ENCODE measurements at places on chromosomes 7 and 10.

DNA sequence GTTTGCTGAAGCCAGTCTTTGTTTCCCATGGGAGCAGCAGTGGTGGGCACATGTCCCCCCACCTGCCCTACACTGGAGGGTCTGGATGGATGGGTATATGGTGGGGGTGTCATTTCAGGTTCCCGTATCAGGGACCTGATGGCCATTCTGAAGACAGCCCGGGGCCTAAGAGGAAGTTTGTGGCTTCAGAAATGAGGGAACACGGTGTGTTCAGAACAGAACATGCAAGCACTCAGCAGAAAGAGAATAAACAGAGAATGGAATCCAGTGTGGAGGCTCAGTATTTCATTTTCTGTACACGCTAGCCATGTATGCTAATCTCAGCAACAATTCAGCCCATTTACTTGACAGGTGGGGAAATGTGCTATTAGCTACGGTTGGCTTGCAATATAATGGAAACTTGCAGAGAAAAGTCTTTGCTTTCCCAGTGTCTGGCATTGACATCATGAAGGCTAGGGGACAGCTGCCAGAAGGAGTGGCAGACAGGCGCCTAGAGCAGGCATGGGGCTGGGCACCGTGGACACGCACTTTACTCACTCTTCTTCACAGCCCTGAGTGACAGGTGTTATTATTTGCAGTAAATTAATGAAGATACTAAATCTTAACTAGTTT is 98.6 kb downstream of the ELMO1 start:
- no peak for DNase-seq

- DNase-seq, result no peak
Measured at GRCh38 chr10:23359692-23360380, 15.2 kb upstream of the C10orf67 start.

DNA sequence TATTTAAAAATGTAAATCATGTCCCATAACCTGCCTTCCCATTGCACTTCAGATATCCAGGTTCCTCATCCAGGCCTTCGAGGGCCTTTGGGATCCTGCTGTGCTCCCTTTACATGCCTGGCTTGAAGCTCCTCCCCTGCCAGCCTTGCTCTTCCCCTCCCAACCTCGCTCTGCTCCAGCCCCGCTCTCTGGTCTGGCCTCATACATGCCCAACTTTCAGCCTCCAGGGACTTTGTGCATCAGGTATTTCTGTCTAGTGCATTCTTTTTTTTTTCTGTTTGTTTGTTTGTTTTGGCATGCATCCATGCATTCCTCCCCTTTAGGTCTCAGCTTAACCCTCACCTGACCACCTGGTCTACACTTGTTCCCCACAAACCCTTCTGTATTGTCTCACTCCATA is 160.3 kb downstream of the SNX10 start:
- no peak for DNase-seq

DNA sequence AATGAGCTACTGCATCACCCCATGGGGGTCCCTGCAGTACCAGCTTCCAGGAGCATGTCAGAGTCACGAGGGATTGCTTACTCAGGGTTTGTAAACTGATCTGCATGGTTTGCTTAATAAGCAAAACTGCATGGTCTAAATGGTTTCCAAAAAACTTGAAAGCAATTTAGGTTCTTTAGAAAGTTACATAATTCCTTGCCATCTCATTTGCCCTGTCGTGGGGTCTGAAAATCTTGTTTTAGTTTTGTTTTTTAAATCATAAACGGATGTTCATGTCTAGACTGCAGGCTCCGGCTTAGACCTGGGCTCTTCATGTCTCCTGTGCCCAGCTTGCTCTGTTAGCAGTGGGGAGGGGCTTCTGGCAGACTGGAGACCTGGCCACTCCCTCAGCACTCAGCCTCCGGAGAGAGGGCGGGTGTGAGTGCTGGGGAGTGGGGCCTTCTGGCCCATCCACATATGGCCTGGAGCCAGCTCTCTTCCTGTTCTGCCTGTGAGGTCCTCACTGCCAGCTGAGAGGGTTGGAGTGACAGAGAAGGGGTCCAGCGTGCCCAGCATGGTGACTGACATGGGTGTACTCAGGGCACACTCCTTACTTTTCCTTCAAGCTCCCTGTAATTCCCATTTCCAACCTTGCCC is 17.5 kb downstream of the PRF1 start:
- DNase-seq, result no peak

DNA sequence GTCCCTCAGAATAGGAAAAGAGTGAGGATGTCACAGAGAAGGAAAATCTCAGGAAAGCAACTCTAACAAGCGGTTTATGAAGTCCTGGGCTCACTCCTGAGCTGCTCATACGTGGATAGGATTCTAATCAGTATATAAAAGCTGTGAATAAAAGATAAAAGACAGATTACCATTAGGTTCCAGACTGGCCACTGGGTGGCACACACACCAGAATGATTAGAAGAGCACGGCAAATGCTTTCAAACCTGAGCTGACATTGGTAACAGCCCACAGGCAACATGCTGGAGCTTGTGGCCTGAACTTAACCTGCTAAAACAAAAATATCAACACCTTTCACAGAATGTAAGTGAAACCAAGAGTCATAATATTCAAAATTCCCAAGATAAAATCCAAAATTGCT is 370.8 kb downstream of the GRID1 start:
- DNase-seq, result no peak

GRCh38 chr10:104253606-104254410 is 884 bp upstream of the GSTO1 start:
- DNase-seq, result no peak

GRCh38 chr7:30894866-30895605 is 16.6 kb upstream of the AQP1 start:
- DNase-seq, result no peak

DNA sequence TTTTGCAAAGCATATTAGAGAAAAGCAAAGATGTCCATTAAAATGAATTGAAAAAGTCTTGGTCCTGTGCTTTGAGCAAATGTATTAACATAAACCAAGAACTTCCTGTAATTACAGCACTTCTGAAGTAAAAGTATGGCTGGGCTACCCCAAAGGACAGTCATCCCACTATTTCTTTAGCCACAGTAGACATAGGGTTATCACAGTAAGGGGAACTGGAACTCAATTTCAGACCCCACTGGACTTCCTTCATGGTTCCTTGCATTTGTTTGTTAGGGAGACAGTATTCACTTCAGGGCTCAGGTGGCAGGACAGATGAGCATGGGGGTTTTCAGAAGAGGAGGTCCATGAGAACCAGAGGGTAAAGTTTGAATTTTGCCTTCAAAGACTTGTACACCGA is 203.1 kb upstream of the PDE1C start:
- no peak for DNase-seq

DNA sequence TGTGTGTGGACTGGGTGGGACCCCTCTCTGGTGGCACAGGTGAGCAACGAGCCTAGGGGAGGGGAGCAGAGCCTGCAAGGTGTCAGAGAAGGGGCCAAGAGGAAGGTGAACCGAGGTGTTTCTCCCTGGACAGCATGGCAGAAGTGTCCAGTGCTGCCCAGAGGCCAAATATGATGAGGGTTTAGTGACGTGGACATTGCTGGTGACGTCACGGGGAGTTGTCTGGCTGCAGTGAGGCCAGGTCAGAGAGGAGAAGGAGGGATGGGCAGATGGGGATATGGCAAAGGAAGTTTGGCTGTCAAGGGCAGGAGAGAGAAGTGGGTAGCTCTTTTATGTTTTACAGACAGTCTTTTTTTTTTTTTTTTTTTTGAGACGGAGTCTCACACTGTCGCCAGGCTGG is 2.6 kb upstream of the ZNF853 start:
- no peak for DNase-seq

- DNase-seq, result no peak
Measured at GRCh38 chr7:110358028-110358427, 732.9 kb upstream of the LRRN3 start.

DNA sequence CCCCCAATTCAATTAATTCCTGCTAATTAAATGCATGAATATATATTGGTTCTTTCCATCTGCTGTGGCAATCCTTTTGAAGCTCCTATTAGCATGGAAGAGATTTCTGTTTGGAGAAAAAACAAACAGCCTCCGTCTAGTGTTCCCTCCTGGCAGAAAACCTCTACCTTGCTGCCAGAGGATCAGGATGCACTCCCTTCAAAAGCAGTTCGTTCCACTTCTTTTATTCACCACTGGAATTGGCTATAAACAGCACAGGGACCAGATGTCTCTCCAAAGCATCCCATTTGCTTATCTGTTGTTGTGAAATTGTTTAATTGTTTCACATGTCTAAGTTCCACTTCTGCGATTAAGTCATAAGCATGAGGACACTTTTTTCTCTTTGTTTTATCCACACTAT is 77.8 kb upstream of the PTN start:
- DNase-seq, result no peak

DNA sequence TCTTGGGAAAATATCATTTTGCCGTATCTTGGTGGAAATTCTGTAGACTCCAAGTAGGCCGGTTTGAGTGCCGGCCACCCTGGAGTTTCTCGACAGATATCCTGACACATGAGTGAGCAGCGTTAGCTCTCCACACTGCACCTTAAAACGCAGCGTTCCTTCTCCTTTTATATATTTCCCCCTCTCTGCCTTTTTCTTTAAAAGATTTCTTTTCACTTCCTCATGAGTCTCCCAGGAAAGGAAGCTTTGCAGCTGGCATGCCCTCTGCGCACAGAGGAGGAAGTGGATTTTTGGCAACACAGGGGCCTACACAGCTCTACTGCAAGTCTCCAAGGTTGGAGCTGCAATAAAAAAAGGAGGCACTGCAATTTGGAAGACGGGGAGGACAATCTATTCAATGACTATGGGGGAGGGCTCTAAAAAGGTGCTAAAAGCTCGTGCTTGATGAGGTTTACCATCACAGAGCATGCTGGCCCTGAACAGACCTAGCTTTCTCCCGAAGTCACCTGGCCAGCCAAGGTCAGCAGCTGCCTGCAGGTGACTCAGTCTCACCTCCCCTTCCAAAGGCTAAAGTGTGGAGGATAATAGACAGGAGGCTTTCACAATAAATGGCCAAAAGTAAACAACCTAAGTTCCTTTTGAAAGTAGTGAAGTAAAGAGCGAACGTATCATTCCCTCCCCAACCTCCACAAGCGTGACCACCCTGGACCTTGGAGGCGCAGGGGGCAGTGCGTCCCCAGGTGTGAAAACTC is 252.8 kb downstream of the ZMYND11 start:
- no peak for DNase-seq

GRCh38 chr10:34627741-34628140 is 187.4 kb downstream of the PARD3 start:
- no peak for DNase-seq

DNA sequence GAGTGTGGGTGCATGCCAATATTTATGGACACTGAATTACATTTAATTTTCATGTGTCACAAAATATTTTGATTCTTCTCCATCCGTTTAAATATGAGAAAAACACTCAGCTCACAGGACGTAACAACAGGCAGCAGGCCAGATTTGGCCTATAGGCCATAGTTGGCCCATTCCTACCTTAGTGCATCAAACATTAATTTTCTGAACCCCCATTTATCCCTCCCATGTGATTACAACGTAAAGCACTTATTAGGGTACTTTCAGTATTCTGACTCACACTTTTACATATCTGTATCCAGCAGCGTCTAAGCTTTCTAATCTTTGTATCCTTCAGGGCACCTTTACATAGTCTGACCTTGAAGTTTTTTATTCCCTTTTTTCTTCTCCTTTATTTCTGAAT is 4.0 kb downstream of the IDI1 start:
- DNase-seq, result no peak

GRCh38 chr7:81574723-81575326 is 195.0 kb downstream of the HGF start:
- DNase-seq, result no peak

DNA sequence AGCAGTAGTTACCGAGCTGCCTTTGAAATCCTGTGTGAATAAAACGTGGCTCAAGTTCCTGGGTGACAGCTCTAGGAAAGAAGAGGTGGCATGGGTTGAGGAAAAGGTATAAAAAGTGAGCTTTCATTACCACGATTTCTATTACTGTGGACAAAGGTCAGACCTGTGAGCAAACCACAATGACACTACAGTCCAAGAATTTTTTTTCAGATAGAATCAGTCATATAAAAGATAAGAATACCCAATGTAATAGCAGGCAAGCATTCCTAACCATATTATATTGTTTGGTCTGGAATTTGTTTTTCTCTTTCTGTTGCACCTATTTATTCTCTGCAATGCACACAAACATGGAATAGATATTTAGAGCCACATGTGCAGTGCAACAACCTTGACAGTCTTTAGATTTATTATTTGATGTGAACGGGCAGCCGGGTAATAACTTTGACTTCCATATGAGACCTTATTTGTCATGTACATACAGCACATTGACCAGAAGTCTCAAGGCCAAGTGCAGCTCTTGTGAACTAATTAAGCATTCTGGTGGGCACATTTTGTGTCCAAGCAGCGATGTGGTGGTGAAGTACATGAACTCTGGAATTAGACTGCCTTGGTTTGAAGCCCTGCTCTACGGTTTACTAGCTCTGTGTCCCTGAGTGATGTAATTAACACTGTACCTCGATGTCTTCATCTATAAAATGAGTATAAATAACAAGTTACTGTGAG is 156.8 kb downstream of the NRCAM start:
- DNase-seq, result no peak

DNA sequence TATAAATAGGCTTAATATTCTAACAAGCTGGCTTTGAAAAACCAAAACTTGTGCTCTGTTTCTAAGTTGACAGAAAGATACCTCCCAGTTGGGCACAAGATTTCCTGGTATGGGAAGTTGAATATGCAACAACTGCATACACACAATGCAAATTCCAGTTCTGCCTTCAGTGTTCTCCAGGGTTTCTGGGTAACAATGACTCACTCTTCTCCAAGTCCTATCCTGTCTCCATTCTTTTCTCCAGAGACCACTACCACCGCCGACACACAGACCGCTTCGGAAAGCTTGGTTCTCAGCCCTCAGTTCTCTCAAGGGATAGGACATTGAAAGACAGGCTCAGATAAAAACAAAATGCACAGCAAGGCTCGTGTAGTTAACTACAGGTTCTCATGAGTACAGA is 12.2 kb downstream of the PDE1C start:
- no peak for DNase-seq

GRCh38 chr7:146510088-146510680 is 393.6 kb downstream of the CNTNAP2 start:
- no peak for DNase-seq

- DNase-seq, result no peak
Measured at GRCh38 chr10:119348516-119349240, 141.3 kb downstream of the GRK5 start.

- no peak for DNase-seq
Measured at GRCh38 chr10:61016007-61016406, 72.0 kb upstream of the RHOBTB1 start.

DNA sequence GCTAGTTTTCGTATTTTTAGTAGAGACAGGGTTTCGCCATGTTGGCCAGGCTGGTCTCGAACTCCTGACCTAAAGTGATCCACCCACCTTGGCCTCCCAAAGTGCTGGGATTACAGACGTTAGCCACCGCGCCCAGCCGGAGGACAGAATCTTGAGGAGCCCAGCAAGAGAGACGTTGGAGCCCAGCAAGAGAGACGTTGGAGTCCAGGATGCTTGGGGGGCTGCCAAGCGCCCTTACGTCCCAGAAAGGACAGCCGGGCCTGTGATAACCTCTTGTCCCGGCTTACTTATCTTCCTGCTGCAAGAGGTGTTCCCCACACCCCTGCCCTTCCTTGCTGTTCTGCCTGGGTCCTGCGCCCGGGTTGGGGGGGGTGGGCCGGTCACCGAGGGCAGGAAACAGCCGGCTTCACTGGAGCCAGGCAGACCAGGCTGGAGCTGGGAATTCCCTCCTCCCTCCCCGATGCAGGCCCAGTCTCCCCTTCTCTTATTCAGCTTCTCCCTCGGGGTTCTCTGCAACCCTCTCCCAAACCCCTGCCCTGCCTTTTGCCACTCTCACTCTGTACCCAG is 1.9 kb upstream of the EPHB4 start:
- no peak for DNase-seq

- DNase-seq, result no peak
Measured at GRCh38 chr10:86366902-86367151, 232 bp upstream of the GRID1 start.

Data from activated naive CD4-positive, alpha-beta T cell (primary cell).